ENCODE measurements at places on chromosomes 16 and 17.

- DNase-seq = peak; percentile 36
Observed at GRCh38 chr17:45052052-45052772, 780 bp upstream of the DCAKD start.

- no peak for DNase-seq
Observed at GRCh38 chr17:75086496-75087181, 1.1 kb upstream of the SLC16A5 start.

DNA sequence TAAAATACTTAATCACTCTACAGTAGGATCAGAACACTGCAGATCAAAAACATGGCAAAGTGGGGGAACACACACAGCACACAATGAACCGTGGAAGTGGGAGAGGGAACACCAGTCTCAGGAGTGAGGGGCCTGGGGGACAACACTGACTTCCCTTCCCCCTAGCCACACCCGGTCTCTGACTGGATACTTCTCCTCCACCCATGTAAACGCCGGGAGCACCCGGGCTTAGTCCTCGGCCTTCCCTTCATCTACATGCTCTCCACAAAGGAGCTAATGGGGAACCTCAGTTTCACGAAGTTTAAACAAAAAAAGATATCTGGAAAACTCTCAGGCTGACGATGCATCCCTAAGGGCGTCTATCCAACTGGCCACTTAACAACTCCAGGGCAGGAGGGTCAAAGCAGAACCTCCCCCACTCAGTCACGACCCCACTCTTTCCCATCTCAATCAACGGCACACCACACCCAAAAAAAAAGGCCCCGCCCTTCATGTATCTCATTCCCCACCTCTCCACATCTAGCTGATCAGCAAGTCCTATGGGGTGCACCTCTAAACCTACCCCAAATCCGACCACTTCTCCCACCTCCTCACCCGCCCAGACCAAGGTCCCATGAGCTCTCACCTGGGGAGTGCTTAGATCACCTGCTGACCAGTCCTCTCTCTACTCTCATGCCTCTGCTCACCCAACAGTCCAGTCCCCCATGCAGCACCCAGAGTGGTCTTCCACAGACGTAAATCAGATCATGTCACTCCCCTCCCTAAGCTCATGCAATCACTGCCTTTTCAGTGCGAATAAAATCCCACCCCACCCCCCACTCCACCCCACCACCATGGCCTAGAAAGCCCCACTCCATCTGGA lies 7.4 kb downstream of the ZDHHC7 start:
- no peak for DNase-seq

GRCh38 chr17:75440738-75441448 lies 15.5 kb upstream of the TMEM94 start:
- DNase-seq = no peak

- DNase-seq = no peak
Observed at GRCh38 chr17:3935140-3935542, 18.9 kb upstream of the P2RX1 start.

DNA sequence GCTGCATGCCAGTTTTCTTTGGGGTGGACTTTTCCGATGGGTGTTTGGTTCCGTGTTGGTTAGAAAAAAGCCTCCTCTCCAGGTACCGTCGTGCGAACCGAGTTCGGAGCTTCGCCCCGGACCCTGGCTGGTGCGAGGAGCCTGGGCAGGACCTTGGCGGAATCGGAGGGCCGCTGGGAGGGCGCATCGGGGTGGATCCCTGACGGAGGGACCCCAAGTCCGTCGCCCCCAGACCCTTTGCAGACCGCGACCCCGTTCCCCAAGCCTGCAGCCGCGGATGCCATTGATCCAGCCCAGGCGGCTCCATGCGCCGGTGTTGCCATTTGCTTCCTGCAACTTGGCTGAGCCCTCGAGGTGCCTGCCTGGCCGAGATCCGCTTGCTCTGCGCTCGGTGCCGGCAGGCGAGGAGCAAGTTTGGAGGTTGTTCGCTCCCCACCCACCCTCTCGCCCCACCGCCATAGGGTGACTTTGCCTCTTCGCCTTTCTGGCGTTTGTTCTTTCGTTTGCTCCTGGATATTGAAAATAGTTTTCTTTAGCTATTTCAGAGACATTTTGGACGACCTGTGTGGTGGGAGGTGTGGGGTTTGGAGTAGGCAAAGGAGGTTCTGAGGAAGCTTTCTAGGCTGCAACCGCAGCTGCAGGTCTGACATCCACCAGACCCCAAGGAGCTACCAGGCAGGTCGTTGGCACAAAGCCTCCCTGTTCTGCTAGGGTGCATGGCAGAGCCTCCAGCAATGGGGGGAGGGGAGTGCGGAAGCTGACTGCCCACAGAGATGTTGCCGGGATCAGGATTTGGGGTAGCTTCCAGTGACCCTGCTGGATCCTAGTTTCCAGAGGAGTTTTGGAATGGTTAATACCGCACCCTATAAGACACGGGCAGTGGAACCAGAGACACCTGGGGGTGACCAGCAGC lies 58.2 kb downstream of the RAP1GAP2 start:
- DNase-seq = no peak

DNA sequence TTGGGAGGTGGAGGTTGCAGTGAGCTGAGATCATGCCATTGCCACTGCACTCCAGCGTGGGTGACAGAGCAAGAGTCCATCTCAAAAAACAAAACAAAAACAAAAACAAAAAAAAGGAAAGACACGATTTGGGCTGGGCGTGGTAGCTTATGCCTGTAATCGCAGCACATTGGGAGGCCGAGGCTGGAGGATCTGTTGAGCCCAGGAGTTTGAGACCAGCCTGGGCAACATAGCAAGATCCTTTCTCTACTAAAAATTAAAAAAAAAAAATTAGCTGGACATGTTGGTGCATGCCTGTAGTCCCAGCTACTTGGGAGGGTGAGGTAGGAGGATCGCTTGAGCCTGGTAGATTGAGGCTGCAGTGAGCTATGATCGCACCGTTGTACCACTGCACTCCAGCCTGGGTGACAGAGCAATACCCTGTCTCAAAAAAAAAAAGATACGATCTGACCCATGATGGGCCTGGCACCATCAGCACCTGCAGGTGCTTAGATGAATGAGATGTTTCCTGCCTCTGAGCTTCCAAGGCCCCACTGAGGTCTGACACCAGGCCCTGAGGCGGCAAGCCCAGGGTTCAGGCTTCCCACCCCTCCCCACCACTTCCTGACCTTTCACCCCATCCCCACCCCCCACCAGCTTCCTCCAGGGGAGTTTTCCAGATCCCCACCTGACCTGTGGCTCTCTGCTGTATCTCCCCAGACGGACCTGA lies 21.7 kb downstream of the ATP2A1 start:
- no peak for DNase-seq

- DNase-seq = no peak
Observed at GRCh38 chr17:1039123-1039507, 42.2 kb downstream of the TIMM22 start.

Measured in AG08395 (cell line).